Activated CD8-positive, alpha-beta memory T cell treated with anti-CD3 and anti-CD28 coated beads for 48 hours (primary cell): ENCODE measurements at places on chromosomes 3 and 15.

DNA sequence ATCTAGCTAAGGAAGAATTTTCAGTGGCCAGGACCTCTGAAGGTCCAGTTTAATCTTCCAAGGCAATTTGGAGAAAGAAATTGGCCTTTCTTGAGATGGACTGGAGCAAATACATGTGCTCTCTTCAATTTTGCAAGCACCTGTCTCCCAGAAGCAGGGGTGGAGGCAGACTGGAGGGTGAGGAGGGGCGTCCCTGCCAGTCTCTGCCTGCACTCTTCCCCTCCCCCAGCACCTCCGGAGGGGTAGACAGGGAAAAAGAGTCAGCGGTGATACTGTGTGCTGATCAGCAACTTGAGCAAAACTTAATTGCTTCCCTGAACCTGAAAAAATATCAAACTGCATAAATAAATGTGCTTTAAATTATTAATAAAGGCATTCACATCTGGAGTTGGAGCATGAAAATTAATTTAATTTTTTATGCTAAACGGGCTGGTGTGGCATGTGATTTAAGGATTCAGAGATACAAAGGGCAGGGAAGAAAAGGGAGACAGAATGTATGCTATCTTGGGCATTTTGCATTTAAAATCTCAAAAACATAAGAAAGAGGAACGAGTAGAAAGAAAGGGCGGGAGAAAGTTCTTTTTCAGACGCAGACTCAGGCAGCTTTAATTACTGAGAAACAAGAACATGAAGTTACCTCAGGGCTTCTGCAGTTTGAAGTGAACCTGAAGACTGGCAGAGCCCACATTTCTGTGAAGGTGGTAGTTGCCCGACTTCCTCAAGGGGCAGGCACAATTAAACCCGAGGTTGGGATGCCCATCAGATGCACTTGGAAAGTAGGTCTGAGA is 319.7 kb downstream of the UACA start:
- no peak for DNase-seq

- DNase-seq = no peak
These were observed 147.4 kb downstream of the GHSR start for GRCh38 chr3:172300862-172301261.

DNA sequence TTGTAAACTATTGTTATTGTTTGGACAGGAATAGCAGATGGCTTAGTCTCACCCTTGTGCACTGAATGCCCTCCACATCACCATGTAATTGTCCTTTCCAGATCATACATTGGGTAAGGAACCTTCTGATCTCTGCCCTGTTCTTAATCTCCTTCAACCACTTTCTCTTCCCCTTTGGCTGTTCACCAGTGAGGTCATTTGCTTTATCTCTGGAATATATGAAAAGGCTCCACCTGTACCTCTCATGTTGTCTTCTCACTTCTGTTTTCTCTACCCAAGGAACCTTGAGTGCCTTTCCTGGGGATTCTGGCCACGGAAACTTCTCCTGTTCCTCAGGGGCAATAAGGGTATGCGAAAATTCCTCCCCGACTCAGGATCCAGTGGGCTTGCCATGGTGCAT is 28.5 kb downstream of the MCTP2 start:
- no peak for DNase-seq

DNA sequence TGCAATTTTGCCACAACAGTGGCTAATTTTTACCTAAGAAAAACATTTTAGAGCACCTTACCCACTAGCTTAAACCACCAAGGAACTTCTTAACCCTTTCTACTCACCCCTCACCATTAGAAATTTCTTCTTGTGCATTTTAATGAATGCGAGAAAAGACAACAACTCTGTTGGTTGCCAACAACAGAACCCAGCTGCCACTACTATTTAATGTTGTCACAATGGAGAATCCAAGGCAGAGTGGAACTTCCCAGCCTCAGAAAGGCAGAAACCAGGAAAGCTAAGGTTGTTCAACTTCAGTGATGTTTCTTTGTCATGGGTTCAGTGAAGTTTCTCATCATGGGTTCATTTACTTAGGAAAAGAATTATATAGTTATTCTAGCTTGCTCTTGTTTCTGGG is 325.2 kb upstream of the ARL6 start:
- no peak for DNase-seq

- no peak for DNase-seq
These were observed 6.5 kb upstream of the PLSCR1 start for GRCh38 chr3:146550743-146551510.
